DMS153 (cell line): ENCODE measurements at places on chromosomes 6 and 20.

- DNase-seq = no peak
Observed at GRCh38 chr6:134105940-134106339, 53.5 kb upstream of the SLC2A12 start.

GRCh38 chr6:168526841-168527281 lies 85.9 kb downstream of the SMOC2 start:
- peak; percentile 25 for DNase-seq

- peak; percentile 69 for DNase-seq
Observed at GRCh38 chr6:158819213-158819976, at the start of gene EZR. Gene EZR (minus strand): TSS chr6:158819368. CDS start chr6:158818093, 1,275 bp downstream.

GRCh38 chr6:113220832-113221231 lies 636.3 kb upstream of the MARCKS start:
- DNase-seq = no peak

DNA sequence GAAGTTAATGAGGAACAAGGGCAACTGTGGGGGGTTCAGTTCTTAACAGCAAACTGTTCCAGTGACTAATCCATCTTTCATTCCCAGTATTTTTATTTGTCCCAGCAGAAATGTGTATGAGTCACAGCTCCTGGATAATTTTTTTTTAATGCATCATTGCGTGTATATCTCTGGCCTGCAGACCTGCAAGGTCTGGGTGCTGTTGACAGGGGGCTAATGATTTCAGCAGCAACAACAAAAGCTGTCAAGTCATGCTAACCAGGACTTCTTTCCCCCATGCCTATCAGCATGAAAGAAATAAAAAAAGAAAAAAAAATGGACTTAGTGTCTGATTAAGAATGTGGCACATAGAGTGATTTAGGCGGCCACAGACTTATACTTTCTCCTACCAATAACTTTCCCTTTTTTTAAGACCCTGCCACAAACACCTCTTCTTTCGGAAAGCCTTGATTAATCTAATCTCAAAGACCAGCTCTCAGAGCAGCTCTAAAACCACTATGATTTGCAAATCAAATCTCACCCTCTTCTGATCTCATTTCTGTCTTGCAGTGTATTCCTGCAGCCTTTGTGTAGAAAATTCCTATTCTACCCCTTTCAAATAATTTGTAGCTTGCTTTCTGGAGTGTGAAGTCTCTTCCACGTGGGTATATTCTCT lies 14.2 kb upstream of the PREX1 start:
- no peak for DNase-seq

DNA sequence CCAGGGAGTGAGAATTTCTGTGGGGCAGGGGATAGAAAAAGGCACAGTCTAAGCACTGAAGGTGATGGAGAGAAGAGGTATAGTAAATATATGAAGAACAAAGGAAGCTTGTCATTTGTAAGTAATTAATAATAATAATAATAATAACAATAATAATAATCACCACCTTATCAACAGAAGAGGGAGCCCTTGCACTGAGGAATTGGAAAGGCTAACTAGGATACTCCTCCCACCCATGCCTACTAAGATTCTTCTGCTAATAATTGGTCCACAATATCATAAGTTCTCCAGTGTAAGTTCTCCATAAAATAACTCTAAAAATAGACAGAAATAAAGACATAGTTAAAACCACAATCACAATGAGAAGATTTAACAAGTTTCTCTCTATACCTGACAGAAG lies 912 bp upstream of the OR12D3 start:
- no peak for DNase-seq

- no peak for DNase-seq
Observed at GRCh38 chr20:58112017-58112781, 116.3 kb downstream of the ANKRD60 start.

- peak; percentile 29 for DNase-seq
Observed at GRCh38 chr6:49849213-49849907, 17.0 kb downstream of the CRISP1 start.

- no peak for DNase-seq
Observed at GRCh38 chr6:35298625-35299140, 1.1 kb downstream of the DEF6 start.

DNA sequence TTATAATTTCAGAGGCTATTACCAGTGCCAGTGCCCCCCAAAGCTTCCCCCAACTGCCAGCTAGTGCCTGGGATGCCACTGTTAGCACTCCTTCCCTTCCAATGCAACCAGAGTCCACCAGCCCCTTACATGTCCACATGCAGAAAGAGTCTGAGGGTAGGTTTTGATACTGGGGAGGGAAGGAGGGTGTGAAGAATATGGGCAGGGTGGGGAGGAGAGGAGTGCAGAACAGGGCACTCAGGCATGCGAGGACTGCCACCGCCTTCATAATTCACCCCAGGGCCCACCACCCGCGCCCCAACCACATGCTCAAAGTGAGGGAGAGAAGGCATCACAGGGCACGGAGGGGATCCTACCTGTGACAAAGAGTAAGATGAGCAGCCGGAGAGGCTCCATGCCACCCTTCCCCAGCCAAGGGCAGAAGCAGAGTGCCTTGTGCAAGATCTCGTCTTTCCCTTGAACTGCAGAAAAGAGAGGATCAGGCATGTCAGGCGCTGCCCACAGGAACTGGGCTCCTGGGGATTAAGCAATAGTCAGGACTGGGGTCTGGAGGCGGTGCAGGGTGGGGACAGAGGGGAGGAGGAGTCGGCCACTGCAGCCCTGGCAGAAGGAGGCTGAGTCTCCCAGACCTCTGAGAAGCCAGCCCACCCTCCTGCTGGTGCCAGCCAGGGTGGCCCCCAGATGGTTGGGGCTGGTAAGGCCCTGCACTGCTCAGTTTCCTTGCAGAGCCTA lies at the start of gene TREM2:
TSS of gene TREM2 (minus strand) at position 430 of the 732 bp plus-strand sequence. CDS start at position 396, 34 bp downstream.
- DNase-seq = no peak

- DNase-seq = no peak
Observed at GRCh38 chr20:56422076-56422823, 10.2 kb downstream of the CASS4 start.
